Activated CD4-positive, alpha-beta T cell treated with anti-CD3 and anti-CD28 coated beads, Interleukin-10, Interleukin-2, amounts not matched to agents 100 ng/mL and 50 ng/mL, durations not matched to agents 16 hours and 8 hours (primary cell): ENCODE measurements at places on chromosomes 11 and 22.

GRCh38 chr11:1335811-1336761 is 26.7 kb upstream of the TOLLIP start:
- DNase-seq, result peak; percentile 53

DNA sequence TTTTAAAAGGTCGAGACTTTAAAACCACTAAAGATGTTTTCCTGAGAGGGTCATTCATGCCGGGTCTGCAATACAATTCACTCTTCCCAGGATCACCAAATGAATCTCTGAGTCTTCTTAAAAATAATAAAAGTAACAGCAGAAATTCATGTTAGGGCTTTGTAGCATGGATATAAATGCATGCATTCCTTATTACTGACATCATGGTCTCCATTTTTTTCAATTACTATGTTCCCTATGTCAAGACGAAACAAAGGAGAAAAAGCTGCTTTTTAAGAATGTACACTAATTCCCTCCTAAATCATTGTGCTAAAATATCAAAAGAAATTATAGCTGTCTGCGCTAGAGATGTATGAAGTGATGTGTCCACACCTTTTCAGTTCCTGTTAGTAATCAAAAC is 789.9 kb upstream of the LRRC4C start:
- no peak for DNase-seq

DNA sequence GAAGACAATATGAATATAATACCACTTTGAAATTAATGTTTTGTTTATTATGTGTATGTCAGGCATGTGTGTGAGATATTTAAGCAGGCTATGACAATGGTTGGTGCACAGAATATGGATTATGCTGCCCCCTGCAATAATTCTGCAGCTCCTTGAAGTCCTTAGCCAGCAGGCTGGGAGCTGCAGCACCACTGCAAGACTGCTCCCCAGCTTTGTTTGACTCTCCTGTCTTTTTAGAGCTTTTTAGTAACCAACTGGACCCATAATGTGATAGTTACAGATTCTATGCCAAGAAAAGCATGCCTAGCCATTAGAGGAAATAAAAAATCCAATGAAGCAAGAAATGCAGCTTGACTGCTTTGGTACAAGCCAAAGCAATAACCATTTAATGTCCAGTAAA is 535.1 kb downstream of the TMEM135 start:
- no peak for DNase-seq

DNA sequence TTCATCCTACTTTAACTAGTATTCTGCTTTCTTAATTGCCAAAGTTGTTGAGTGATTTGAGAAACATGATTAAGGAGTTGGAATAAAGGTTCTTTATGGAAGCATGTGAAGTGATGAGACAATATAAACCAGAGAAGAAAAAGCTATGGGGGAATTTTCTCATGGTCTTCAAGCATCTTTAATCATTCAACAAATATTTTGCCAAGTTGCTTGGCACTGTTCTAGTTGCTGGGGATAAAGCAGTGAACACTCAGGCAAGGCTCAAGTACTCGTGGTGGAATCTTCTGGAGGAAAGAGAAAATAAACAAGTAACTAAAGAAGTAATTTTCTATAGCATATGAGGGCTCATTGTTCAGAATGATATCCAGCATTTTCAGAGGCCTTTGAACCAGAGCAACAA is 9.2 kb upstream of the PIWIL4 start:
- no peak for DNase-seq

DNA sequence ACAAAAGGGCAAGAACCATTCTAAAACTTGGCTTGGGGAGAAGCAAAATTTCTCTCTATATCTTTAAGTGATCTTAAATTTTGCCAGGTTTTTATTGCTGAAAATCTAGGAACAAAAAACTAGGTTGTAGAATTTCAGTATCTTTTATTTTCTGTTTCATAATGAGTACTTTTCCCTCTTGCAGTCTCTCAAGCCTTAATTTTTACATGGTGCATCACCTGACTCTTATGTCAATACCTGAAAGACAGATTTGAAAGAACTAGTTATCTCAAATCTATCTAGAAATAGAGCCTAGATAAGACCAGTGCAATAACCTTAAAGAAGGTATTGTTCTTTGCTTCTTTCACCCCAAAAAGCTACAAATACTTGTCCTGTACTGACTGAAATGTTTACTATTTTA is 122.1 kb downstream of the TRIM44 start:
- DNase-seq, result peak; percentile 9
